ENCODE measurements at places on chromosomes 5 and 9.
A peak's percentile ranks its signal among the peaks of the same experiment; 100 is the strongest.

GRCh38 chr5:23730023-23730422, 222.6 kb downstream of the PRDM9 start:
- DNase-seq = no peak

DNA sequence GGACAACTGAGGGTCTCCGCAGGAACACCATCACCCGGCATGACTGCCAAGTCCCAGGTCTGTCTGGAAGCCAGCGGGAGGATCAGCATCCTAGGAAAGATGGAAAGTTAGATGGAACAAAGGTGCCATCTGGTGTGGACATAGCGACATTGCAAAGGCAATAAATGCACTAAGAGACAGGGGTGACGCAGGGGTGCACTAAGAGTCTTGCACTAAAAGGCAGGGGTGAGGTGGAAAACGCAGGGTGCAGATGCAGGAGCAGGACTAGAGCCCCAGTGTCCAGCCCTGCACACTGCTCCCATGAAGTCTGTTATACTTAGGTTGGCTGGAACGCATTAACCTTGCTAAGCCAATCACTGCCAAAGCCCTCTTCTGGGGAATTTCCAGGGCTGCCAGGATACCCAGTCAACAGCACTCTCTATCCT, 15.5 kb downstream of the ATOX1 start:
- DNase-seq = no peak

DNA sequence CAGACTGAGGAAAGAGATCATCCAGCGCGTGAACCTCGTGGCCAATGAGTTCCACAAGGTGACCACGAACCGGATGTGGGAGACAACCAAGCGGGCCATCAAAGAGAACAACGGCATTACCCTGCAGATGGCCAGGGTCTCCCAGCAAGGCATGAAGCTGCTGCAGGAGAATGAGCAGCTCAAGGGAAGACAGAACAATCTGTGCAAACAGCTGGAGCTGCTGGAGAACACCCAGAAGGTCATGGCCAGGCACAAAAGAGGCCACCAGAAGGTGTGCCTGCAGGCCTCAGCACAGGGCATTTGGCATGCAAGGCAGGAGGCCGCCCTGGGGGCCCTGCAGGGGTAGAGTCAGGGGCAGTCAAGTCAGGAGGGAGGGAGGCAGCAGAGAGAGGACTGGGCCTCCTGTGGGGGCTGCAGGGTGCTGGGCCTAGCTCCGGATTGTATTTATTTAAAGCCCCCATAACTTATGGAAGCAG, 4.2 kb downstream of the PTRH1 start:
- DNase-seq = no peak

GRCh38 chr9:119278171-119278570, 91.1 kb downstream of the BRINP1 start:
- no peak for DNase-seq

GRCh38 chr9:98222885-98223691, 30.7 kb upstream of the CORO2A start:
- DNase-seq = no peak

DNA sequence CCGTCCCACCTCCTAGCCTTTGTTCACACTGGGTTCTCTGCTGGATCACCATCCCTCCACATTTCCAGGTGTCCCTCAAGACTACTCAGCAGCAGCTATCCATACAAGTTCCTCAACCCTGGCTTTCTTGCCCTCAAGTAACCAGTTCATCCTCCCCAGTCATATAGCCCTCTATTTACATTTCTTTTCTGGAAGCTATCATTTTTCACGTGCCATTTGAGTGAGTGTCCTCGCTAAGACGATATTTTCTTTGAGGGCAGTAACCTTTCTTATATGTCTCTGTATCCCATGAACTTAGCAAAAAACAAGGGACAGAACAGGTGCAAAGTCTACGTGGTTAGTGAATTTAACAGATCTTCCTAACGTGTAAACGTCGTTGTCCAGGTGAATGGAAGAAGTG, 29.6 kb upstream of the KCNMB1 start:
- no peak for DNase-seq

DNA sequence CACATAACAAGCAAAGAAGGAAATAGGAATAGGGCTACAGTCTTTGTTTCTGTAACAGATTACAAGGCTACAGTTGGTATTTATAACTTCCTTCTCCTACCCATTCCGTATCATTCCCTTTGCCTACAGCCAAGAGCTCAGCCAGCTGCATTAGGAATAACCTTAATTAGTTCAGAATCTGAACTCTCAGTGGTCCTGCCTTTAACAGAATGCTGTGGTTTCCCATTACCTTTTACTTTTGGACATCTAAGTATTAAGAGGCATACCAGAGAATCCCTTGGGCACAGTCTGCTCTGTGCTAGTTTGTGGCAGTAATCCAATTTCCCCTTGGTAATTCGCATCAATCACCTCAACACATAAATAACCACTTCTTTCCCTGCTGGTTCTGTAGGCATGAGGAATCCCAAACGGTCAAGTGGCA, 44.2 kb downstream of the PKD2L2 start:
- DNase-seq = no peak

GRCh38 chr5:72951671-72952468, 4.0 kb upstream of the FCHO2 start:
- no peak for DNase-seq

GRCh38 chr5:95280401-95281095, 4.3 kb downstream of the MCTP1 start:
- no peak for DNase-seq

DNA sequence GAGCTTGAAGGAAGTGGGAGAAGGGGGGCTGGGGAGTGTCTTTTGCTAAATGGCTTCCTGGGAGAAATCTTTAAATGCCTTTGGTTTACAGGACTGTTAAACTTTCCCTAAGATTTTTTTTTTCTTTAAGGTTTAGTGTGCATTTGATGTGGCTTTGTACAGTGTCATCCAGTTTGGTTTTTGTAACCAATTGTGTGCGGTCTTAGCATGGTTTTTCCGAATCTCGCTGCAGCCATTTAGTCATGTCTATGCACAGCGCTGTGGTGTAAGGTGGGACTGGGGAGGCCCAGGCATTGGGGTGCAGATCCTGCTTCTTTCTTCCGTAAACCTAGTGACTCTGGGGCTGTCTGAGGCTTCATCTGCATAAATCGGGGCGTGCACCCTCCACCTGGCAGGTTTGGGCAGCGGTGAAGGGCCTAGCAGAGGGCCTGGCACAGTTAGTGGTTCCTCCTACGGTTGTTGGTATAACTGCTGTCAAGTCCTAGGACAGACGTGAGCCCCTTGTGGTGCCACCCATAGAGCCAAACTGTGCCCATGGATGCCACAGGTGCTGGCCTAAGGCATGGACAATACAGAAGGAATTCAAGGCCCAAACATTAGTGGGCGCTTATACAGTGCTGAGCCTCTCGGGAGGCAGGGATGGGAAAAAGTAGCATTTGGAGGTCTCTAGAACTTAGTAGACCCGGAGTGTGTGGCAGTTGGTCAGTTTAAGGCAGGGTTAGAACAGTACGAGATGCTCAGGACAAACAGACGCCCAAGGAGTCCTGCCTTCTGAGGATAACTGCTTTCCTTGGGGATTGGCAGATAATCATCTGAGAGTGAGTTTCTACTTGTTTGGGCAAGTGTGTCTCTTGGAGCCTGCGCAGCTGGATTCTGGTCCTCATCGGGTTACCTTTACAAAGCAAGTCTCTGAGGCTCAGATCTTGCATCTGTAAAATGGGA, 1.5 kb downstream of the PRRC2B start:
- DNase-seq = peak; percentile 78

DNA sequence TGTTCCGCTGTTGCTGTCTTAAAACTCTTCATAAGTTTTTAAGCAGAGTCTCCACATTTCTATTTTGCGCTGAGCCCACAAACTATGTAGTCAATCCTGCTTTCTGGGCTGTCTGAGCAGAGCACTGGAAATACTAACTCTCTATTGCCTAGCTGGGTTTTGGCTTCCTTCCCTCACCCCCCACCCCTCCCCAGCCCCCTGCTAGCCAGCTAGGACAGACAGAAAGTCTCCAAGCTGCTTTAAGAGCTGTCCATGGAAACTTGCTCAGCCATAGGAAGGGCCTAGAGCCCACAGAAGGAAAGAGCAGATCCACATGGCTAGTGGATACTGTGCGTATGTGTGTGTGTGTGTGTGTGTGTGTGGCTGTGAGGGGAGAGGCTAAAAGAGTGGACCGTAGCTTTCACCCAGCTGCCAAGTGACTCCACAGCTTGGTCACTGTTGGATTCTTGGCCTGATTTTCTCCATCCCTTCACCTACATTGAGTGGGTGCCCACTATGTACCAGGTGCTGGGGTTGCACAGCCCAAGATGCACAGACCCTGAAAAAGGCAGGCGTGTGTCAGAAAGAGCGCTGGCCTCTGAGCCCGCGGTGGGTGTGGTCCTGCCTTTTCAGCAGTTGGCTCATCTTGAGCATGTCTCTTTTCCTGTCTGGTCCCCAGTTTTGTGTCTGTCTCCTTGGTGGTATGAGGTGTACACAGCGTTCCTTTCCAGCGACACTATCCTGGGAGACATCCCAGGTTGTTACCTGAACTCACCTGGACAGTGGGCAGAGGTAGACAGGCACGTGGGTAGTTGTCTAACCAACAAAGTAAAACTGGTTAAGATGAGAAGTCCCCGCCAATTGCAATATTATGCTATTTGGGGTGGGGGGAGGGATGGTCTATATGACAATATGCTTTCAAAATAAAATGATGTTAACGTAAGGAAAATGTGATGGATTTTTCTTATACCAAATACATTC, 5.4 kb upstream of the NKX2-5 start:
- no peak for DNase-seq

DNA sequence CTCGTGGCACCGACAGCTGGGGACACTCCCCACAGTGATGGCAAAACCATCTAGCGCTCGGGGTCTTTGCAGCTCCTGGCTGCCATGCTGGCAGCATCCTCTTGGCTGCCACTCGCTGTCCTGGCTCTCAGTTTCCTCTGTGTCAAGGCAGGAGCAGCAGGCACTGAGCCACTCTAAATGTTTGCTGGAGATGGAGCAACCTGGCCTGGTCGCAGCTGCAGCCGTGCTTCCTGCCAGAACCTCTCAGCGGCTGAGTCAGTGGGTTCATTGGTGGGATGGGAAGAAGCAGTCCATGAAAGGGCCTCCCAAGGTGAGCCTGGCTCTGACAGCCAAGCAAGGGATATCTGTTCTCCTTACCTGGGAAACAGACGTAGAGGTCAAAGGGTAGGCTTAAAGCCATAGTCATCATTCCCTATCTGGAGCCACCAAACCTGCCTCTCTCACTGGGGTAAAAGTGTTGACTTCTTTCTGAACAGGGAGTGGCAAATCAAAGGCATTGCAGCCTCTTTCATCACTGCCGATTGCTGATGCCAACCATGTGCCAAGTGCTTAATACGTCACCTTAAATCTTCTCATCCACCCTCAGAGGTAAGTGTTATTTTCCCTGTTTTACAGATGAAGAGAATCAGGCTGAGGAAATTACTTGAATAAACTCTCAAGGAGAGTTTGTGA, 304.8 kb upstream of the ZNF462 start:
- no peak for DNase-seq

GRCh38 chr9:98993570-98993945, 49.9 kb downstream of the COL15A1 start:
- peak; percentile 49 for DNase-seq

DNA sequence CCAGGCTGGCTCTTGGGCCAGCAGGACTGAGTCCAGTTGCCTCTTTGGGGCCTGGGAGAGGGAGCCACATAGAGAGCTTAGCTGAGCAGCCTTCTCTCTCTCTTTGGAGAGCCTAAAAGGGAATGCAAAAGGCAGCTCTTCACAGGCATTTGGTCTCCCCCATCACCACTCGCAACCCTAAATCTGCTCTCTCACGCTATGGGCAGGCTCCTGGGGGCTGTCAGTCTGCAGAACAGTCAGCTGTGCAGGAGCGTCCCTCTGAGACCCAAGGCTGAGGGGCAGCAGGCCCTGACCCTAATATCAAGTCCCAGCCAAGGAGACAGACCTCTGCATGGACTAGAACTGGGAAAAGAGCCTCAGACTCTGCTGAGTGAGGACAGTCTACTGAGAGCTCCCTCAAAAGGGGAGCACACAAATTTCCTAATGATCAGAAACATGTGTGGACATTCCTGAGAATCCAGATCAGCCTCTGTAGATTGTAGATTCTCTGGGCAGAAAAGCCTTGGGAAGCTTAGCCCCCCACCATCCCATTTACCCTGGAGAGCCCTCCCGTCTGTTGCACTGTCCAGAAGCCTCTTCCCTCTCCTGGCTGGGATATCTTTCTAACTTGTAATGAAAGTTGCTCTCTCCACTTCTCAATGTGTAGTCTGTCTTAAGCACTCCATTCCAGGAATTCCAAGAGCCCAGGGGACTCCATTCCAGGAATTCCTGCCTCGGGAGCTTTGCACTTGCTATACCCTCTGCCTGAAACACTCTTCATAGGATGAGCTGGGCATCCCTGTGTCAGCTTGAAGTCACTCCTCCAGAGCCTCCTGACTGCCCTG, 79.4 kb downstream of the FAM114A2 start:
- DNase-seq = no peak

- DNase-seq = no peak
Measured at GRCh38 chr9:26650325-26650724, 242.3 kb downstream of the CAAP1 start.

DNA sequence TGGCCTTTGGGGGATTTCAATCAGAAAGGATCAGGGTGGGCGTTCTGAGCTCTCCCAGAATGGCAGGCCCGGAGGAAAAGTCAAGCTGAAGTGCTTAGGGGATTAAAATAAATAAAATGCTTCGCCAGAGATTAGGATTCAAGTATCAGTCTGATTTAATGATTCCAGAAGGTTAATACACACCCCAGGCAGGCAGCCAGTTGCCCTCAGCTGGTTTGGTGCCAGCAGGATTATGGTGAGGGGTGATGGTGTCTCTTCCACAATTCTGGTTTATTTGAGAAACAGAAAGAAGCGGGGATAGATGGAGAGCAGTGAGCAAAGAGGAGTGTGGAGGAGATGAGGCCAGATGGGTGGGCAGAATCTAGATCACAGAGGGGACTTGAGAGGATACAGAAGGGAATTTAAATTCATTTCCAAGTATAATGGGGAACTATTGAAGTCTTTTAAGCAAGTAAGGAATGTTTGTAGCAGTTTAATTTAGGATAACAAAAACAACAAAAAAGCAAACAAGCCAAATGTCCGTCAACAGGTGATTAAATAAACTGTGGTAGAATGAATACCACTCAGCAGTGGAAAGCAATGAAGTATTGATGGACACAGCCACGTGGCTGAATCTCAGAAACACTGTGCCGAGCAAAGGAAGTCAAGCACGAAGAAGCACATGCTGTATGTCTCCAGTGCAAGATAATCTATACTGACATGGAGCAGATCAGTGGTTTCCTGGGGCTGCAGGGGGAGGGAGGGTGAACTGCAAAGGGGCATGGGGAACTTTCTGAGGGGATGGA, 297.7 kb downstream of the MSX2 start:
- DNase-seq = no peak

DNA sequence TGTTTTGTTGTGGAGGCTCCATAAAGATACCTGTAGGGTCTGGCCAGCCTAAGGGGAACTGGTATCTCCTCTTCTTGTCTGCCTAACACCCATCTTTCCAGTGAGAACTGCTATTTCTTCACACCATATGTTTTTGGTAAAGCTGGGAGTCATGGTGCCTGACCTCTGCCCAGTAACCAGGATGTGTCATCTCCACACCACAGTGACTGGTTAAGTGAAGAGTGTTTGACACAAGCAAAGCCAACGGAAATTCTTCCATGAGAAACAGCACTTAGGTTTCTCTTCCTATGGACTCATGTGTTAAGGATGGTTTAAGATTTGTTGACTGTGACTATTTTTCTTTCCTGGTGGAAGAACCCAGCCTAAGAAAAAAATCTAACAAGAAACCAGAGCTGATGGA, 111.5 kb downstream of the HTR4 start:
- no peak for DNase-seq

All from stimulated activated CD8-positive, alpha-beta memory T cell treated with anti-CD3 and anti-CD28 coated beads, Interleukin-4, amount 100 ng/mL, for 48 hours (primary cell).